Activated T-cell treated with anti-CD3 and anti-CD28 coated beads for 24 hours (primary cell): ENCODE measurements at places on chromosomes 6 and 20.

- DNase-seq: peak; percentile 80
Measured at GRCh38 chr6:158819213-158819976, at the start of gene EZR. Gene EZR, minus strand, starts transcription at chr6:158819368. Its CDS starts 1,275 bp downstream, at chr6:158818093.

- DNase-seq: no peak
Measured at GRCh38 chr20:2742431-2742830, 49.9 kb downstream of the EBF4 start.

- DNase-seq: no peak
Measured at GRCh38 chr6:47075168-47075567, 33.0 kb upstream of the ADGRF1 start.

GRCh38 chr20:57130160-57130772, 136.2 kb downstream of the BMP7 start:
- DNase-seq: no peak
